ENCODE measurements at places on chromosomes 11 and 22.

GRCh38 chr11:123841174-123841573, 35.0 kb upstream of the OR6M1 start:
- DNase-seq = no peak

GRCh38 chr22:44572414-44573207, 74.6 kb upstream of the RTL6 start:
- no peak for DNase-seq

DNA sequence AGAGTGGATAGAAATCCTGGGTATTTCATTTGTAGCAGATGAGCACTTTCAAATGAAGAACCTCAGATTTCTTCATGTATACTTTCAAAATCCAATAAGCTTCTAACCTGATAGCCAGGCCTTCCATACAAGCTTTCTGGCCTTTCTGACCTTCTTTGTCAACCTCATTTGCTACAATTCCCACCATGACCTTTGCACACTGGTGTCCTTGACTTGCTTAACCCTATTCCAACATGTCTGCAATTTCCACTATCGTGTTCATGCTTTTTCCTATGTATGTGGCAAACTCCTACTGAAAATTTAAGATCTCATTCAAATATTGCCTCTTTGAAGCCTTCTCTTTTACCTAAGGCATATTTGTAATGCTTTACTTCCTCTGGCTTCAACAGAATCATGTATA, 242.1 kb upstream of the CCDC90B start:
- no peak for DNase-seq

- DNase-seq = no peak
Measured at GRCh38 chr11:91869686-91870085, 354.9 kb upstream of the FAT3 start.

- DNase-seq = no peak
Measured at GRCh38 chr11:13366266-13367026, 88.9 kb downstream of the BMAL1 start.
